ENCODE measurements at places on chromosomes 13 and 19.

- no peak for DNase-seq
These were observed 12.2 kb downstream of the ARGLU1 start for GRCh38 chr13:106555631-106556328.

- DNase-seq: no peak
These were observed 152.1 kb downstream of the POSTN start for GRCh38 chr13:37446503-37446902.

- DNase-seq: no peak
These were observed 204.7 kb downstream of the SHISA2 start for GRCh38 chr13:25847145-25847544.

- DNase-seq: no peak
These were observed 6.9 kb downstream of the B3GNT8 start for GRCh38 chr19:41420101-41420880.

GRCh38 chr19:6768236-6768785 lies 1.1 kb upstream of the SH2D3A start:
- DNase-seq: no peak
